Right cardiac atrium (tissue), 5 donors: ENCODE measurements at places on chromosomes 12 and 14.

DNA sequence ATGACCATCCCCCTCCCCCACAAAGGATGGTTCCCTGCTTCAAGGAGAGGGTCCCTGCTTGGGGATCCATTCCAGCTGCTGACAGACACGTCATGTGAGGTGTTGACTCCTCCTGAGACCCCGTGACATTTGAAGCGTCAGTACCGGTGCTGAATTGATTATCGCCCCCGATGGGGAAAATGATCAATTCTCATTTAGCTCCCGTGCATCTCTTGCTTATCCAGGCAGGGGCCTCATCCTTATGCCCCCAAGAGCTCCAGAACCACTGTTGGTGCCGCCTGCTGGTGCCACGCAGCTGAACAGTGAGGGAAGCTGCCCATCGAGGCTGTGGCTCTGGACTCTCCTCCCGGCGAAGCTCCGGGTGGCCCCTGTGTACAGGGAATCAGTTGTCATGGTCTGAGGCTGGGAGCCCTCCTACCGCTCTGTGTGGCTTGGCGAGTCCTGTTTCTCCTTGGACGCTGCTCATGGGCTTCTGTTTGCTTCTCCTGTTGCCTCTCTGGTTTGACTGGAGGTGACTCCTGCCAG, 4.6 kb downstream of the KIF26A start:
- DNase-seq, result peak; percentile 14

- DNase-seq, result no peak
Observed at GRCh38 chr12:28457785-28458184, 267.5 kb downstream of the CCDC91 start.

GRCh38 chr14:42872786-42873185, 1266.1 kb downstream of the LRFN5 start:
- no peak for DNase-seq

DNA sequence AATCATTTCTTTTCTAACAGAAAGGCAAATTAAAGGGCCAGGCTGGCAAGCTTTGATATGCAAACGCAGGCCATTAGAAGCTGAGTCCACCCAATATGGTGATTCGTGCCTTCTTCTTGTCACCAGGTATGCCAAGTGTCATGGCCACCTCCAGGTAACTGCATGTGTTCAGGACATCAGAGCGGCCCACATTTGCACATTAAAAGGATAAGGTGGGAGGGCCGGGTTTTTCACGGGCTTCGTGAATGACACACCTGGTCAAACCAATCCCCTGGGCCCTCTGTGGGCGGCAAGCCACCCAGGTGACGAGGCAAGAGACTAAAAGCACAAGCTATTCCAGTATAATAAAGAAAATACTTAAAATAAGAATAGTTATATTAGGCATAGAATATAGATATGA, 75.9 kb upstream of the TSPAN11 start:
- DNase-seq, result no peak

DNA sequence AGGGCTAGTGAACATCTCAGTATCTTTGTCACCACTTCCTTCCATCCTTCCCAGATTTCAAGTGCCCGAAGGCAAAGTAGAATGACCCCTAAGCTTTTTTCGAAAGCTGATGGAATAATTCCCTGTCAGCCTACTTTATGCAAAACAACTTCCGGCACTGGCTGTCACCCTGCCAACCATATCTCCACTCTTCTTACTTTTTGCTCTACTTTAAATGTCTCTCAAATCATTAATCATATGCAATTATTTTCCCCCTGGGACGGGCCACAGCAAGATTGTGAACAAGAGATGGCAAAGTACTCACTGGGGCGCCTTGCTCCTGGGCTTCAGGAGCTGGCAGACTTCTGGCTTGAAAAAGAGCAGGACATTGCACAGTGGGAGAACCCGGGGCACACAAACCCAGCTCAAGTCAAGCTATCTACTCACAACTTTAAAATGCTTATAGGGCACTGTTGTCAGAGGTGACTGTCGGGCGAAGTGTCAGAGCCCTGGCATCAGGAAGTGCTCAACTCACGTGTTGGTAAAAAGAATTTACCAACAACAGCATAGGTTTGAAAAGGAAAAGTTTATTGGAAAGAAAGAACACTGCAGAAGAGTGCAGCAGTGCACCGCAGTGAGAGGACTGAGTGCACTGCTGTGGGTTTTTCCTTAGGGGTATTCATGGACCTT, 373.5 kb downstream of the PAWR start:
- DNase-seq, result no peak

- no peak for DNase-seq
Observed at GRCh38 chr12:20274008-20274407, 94.3 kb upstream of the PDE3A start.

GRCh38 chr12:89439941-89440340, 84.7 kb downstream of the GALNT4 start:
- DNase-seq, result no peak

DNA sequence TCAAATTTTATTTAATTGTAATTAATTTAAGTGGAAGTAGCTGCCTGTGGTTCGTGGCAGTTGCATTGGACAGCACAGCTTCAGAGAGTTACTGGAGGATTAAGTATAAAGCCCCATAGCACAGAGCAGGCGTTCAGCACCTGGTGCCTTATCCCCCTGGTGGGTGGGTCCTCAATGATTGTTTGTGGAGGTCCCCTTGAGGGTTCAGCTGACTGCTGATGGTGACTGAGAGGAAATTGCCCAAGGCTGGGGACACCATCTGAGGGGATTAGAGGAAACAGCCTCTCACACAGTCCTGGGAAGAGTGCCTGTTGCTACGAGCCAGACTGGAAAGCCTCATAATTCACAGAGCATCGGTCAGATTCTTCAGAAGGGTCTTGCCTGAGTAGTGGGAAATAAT, 83.4 kb upstream of the NOS1 start:
- no peak for DNase-seq

- DNase-seq, result peak; percentile 47
Observed at GRCh38 chr12:19783547-19784444, 344.5 kb downstream of the AEBP2 start.

GRCh38 chr12:67517181-67517887, 131.2 kb upstream of the DYRK2 start:
- DNase-seq, result peak; percentile 11

GRCh38 chr12:53274445-53274844, 6.3 kb downstream of the ESPL1 start:
- DNase-seq, result no peak

GRCh38 chr12:49987625-49988303, 15.0 kb downstream of the AQP6 start:
- DNase-seq, result no peak

- no peak for DNase-seq
Observed at GRCh38 chr14:44154874-44155273, 352.2 kb downstream of the FSCB start.

DNA sequence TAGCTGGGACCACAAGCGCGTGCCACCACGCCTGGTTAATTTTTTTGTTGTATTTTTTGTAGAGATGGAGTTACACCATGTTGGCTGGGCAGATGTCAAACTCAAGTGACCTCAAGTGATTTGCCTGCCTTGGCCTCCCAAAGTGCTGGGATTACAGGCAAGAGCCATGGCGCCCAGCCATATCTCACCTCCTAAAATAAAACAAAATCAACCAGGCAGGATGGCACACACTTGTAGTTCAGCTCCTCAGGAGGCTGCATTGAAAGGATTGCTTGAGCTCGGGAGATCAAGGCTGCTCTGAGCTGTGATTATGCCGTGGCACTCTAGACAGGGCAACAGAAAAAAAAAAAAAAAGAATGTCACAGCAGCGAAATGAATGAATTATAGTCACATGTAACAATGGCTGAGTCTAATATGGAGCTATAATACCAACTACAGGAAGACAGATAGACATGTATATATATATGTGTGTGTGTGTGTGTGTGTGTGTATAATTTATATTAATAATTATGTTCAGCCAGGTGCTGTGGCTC, 19.3 kb upstream of the TMEM120B start:
- DNase-seq, result no peak
